IMR-90 (cell line): ENCODE measurements at places on chromosomes 7 and 10. TPM values are rescaled to one million over a fixed set of nuclear protein-coding genes. Genes with fewer than 3 reads are reported as not detected.

Gene MAGI2
- 17.9 and 27.2 TPM in 2 replicates for total RNA-seq

Gene GRM8
- not detected in 2 replicates for total RNA-seq

Gene NPC1L1
- total RNA-seq: not detected in 2 replicates

Gene PDE6C
- total RNA-seq: not detected in 2 replicates

Gene GLI3
- 1.3 and 1.7 TPM in 2 replicates for total RNA-seq

Gene CPA4
- total RNA-seq: 365 and 382 TPM in 2 replicates

Gene GSTK1
- 60.0 and 64.9 TPM in 2 replicates for total RNA-seq

GRCh38 chr10:114545071-114545470 lies 113.0 kb downstream of the ABLIM1 start:
- no peak for DNase-seq
- H3K27me3 ChIP-seq: peaks cover 27% of the 10 kb centered on the region
- H3K4me3 ChIP-seq: no peak overlapping the region
- no peak overlapping the region for H3K27ac ChIP-seq

- peak; percentile 87 for DNase-seq
- no peak overlapping the region for H3K27ac ChIP-seq
- H3K27me3 ChIP-seq: no peaks in the 10 kb centered on the region
These were observed 10.7 kb upstream of the IDI2 start for GRCh38 chr10:1036341-1036791.

GRCh38 chr10:96263669-96264068 lies 7.7 kb downstream of the BLNK start:
- H3K4me3 ChIP-seq: no peak overlapping the region
- H3K27ac ChIP-seq: no peak overlapping the region
- no peaks in the 10 kb centered on the region for H3K27me3 ChIP-seq
- DNase-seq: no peak

DNA sequence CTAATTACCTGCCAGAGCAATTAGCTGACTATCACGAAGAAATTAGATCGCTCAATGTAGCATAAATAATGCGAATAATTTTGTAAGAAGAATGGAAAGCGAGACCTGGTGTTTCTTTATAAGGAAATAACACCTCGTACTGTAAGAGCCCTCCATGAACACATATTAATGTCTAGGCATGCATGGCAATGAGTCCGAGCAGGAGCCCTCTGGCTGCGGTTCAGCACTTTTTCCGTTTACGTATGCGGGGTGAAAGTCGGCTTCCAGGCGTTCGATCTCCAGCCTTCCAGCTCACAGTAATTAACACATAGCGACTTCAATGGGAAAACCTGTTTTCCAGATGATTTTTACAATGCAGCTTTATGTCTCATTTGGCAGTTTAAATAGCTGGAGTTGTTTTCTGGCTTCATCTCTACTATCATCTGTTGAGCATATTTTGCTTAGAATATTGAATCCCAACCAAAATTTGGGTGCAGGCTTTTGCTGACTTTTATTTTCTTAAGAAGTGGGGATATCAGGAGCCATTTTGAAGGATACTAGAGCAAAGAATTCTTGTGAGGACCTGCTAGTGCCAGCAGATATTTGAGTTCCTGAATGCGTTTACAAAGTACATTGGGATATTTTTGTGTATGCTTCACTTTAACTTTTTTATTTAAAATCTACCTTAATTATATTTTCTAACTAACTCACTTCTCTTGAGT lies 7.2 kb upstream of the SP8 start:
- no peaks in the 10 kb centered on the region for H3K36me3 ChIP-seq
- H3K4me3 ChIP-seq: no peak overlapping the region
- DNase-seq: no peak

DNA sequence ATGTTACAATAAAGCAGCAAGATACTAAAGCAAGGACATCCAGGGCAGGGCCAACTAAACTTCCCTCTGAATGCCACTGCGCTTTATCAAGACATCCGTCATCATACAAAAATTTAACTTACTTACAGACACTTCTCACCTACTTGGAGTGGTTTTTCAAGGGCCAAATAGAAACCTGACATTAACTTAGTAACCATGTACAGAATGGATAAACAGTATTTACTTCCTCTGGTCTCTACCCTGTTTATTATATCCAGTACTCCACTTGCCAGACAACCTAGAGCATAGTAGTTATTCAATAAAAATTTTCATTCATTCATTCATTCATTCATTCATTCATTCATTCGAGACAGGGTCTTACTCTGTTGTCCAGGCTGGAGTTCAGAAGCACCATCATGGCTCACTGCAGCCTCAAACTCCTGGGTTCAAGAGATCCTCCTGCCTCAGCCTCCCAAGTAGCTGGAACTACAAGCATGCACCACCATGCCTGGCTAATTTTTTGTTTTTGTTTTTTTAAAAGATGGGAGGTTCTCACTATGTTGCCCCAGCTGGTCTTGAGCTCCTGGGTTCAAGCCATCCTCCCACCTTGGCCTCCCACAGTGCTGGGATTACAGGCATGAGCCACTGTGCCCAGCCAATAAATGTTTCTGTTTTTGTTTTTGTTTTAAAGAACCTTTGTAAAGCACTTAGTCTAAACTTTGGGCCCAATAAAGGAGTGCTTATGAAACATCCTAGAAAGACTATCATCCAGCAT lies 19.0 kb downstream of the SMURF1 start:
- DNase-seq: no peak
- H3K4me3 ChIP-seq: no peak overlapping the region
- H3K4me1 ChIP-seq: peaks cover 20% of the 10 kb centered on the region
- H3K27ac ChIP-seq: no peak overlapping the region

DNA sequence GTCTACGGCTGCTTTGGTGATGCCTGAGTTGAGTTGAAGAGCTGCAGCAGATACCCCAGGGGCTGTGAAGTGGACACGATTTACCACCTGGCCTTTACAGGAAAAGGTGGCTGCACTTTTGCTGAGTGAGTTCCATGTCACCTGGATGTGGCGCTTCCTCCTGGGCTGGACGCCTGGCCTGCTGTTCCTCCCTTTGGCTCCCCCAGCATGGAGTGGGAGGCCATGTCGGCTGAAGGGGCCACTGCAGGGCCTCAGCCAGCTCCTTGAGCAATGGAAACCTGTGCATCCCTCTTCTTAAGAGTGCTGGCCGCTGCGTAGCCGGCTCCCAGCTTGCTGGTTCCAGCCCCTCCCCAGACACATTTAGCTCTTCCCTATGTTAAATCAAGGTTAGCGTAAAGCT lies 221.0 kb downstream of the GLRX3 start:
- no peaks in the 10 kb centered on the region for H3K4me1 ChIP-seq
- H3K27me3 ChIP-seq: no peaks in the 10 kb centered on the region
- no peak for DNase-seq
- no peak overlapping the region for H3K4me3 ChIP-seq

DNA sequence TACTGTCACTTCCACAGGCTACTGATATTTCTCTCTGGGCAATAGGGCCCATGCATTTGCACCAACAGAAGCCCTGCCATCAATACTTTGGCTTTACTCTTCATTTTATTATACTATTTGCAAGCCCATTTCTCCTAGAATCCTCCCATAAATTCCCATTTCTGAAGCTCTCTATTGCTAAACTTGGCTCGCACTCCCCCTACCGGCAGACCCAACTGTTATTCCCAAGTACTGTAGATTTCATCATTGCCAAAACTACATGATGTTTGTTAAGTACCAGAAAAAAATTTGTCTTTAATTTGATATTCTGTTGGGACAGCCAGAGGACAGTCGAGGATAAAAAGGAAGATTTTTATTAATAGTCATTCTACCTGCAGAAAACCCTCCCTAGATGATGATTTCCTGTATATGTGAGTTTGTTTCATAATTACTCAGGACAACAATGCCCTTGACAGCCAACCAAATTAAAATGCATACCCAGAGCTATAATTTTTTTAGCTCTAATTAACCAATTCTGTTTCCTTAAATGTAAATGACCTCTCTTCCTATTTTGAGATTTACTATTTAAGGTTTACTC lies 298.6 kb downstream of the REEP3 start:
- no peak overlapping the region for H3K27ac ChIP-seq
- no peaks in the 10 kb centered on the region for H3K36me3 ChIP-seq
- DNase-seq: peak; percentile 62
- H3K4me1 ChIP-seq: no peaks in the 10 kb centered on the region
- no peaks in the 10 kb centered on the region for H3K27me3 ChIP-seq

- peaks cover 32% of the 10 kb centered on the region for H3K4me1 ChIP-seq
- no peak overlapping the region for H3K4me3 ChIP-seq
- no peaks in the 10 kb centered on the region for H3K27me3 ChIP-seq
- peak; percentile 16 for DNase-seq
These were observed 6.9 kb downstream of the KLF6 start for GRCh38 chr10:3777981-3778691.

DNA sequence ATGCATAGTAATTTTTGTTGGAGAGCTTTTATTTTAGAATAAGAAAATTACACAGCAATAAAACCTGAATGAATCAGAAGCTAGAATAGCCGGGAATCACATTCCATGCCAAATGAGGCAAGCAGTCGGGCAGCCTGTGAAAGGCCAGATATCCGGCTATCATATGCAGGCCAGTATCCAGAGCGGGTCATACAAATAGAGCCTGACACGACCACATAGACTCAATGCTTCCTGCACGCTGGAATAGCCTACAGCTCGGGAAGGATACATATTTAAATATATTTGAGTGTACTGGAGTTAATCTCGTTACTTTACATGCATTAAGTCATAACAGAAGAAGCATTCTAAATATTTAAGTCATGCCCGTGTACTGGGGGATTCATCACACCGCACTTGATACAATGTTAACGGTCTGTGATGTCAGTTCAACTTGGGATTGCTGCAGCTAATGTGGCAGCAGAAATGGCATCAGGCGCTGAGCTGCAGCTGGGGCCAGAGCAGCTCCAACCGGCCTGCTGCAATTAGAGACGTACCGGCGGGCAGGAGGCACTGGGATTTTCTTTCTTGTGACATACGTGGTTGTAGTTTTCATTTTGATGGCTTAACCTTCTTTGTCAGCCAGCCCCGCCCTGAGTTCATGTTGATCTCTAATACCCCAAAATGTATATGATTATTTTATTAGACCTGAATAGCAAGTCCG lies 112.0 kb downstream of the EBF3 start:
- no peak overlapping the region for H3K4me3 ChIP-seq
- peaks cover 3% of the 10 kb centered on the region; the same call in 1 of the 2 replicates for H3K36me3 ChIP-seq
- no peak overlapping the region for H3K27ac ChIP-seq
- H3K27me3 ChIP-seq: no peaks in the 10 kb centered on the region
- H3K4me1 ChIP-seq: no peaks in the 10 kb centered on the region
- no peak for DNase-seq

DNA sequence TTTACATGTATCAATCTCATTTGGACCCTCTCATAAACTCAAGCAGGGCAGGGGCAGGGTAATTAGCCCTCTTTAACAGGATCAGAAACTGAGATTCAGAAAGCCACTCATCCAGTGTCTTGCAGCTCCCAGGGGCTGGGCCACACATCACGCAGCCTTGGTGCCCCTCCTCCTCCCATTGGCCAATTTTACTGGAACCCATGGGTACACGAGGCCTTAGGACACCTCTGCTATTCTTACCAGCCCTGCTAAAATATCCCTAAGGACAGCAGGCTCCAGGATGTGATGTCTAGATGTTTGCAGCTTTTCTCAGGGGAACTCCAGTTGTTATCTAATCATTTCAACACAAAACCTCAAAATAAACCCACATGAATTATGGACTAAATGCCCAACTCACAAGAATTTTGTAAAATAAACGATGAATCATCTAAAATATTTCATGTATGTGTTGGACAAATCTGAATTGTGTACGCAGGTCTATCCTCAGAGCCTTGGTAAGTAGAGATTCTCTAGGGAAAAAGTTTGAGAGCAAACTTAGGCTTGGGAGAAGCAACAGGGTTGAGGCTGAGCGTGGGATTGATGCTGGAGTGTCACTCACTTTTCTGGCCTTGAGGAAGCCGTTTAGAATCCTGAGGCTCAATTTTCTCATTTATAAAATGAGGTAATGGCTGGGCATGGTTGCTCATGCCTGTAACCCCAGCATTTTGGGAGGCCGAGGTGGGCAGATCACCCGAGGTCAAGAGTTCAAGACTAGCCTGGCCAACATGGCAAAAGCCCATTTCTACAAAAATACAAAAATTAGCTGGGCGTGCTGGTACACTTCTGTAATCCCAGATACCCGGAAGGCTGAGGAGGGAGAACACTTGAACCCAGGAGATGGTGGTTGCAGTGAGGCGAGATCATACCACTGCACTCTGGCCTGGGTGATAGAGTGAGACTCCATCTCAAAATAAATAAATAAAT lies 69.7 kb upstream of the TNS3 start:
- H3K27ac ChIP-seq: peak overlapping the region; percentile 75
- H3K4me3 ChIP-seq: no peak overlapping the region
- DNase-seq: peak; percentile 99
- H3K4me1 ChIP-seq: peaks cover 37% of the 10 kb centered on the region
- no peaks in the 10 kb centered on the region; the same call in 1 of the 2 replicates for H3K27me3 ChIP-seq

DNA sequence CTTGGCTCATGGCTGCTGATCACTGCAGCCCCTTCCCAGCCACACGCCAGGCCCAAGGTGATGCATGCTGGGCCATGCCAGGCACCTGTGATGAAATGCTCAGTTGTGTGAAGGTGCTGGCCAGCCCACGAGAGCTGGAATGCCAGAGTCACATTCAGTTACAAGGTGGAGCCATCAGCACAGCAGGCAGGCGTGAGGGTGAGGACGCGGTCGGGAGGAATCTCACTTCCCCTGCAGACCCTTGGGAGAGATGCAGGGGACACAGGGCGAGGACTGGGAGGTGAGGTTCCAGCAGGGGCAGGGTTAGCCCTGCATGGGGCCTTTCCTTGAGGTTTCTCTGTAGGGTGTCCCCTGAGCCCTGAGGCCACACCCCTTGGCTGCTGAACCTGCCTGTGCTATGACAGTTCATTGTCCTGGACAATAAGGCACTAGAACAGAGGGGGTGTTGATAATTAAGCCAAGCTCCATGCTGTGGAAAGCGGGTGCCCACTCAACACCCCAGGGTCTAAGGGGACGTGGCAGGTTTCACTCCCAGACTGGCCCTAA lies 82.4 kb downstream of the ADARB2 start:
- no peak for DNase-seq
- no peaks in the 10 kb centered on the region for H3K4me1 ChIP-seq
- H3K4me3 ChIP-seq: no peak overlapping the region
- no peak overlapping the region for H3K27ac ChIP-seq
- no peaks in the 10 kb centered on the region for H3K27me3 ChIP-seq
- no peaks in the 10 kb centered on the region for H3K36me3 ChIP-seq

DNA sequence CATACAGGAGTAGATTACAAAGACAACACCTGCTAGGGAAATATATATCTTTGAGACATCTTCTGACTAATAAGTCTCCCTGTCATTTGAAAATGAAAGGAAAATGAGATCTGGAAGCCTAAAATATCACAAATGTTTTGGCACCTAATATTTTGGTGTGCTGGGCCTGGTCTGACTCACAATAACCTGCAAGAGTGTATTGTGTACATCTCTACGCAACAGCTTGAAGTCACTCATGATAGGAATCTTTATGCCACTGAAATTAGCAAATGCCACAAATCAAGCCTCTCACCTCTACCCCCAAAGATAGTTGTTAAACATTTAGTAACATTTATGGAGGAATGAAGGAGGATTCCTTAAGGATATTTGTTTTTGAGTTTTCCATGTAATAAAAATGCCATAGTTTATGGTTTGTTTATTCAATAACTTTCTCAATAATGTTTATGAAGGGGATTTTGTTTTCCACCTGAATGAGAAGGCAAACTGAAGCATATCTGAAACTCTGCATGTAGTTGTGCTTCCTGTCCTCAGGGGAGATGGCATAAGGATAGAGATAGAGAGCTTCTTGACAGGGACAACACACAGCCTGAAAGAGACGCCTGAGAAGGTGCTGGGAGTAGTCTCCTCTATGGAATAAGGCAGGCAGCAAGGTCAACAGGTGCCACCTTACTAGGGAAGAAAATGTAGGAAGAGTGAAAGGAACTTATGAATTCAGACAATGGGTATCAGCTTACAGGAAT lies 197.4 kb downstream of the AHR start:
- no peak overlapping the region for H3K4me3 ChIP-seq
- no peaks in the 10 kb centered on the region for H3K4me1 ChIP-seq
- DNase-seq: no peak
